ENCODE measurements at places on chromosomes 11 and 22. TPM values are rescaled to one million over a fixed set of nuclear protein-coding genes. Genes with fewer than 3 reads are reported as not detected.

GRCh38 chr11:103948187-103948763 lies 88.2 kb upstream of the DDI1 start:
- H3K4me1 ChIP-seq: peaks cover 5% of the 10 kb centered on the region
- no peak overlapping the region for H3K27ac ChIP-seq
- no peak for DNase-seq
- H3K36me3 ChIP-seq: no peaks in the 10 kb centered on the region
- no peaks in the 10 kb centered on the region for H3K27me3 ChIP-seq
- no peak overlapping the region for H3K4me3 ChIP-seq

Gene FADS3
- 120 TPM for total RNA-seq

DNA sequence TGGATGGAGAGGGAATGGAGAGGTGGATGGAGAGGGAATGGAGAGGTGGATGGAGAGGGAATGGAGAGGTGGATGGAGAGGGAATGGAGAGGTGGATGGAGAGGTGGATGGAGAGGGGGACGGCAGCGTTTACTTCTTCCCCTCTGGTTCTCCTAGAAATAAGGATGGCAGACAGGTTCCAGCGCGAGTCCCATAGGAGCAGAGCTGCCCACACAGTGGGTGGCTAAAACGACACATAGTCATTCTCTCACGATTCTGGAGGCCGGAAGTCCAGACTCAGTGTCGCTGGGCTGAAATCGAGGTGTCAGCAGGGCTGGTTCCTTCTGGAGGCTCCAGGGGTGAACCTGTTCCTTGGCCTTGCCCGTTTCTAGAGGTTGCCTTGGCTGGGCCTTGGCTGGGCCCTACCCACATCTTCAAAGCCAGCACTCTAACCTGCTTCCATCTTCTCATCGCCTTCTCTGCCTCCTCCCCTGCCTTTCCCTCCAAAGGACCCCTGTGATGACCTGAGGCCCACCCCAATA lies 12.7 kb upstream of the CTSD start:
- no peaks in the 10 kb centered on the region for H3K4me1 ChIP-seq
- H3K36me3 ChIP-seq: no peaks in the 10 kb centered on the region
- no peaks in the 10 kb centered on the region for H3K27me3 ChIP-seq
- no peak overlapping the region for H3K4me3 ChIP-seq

DNA sequence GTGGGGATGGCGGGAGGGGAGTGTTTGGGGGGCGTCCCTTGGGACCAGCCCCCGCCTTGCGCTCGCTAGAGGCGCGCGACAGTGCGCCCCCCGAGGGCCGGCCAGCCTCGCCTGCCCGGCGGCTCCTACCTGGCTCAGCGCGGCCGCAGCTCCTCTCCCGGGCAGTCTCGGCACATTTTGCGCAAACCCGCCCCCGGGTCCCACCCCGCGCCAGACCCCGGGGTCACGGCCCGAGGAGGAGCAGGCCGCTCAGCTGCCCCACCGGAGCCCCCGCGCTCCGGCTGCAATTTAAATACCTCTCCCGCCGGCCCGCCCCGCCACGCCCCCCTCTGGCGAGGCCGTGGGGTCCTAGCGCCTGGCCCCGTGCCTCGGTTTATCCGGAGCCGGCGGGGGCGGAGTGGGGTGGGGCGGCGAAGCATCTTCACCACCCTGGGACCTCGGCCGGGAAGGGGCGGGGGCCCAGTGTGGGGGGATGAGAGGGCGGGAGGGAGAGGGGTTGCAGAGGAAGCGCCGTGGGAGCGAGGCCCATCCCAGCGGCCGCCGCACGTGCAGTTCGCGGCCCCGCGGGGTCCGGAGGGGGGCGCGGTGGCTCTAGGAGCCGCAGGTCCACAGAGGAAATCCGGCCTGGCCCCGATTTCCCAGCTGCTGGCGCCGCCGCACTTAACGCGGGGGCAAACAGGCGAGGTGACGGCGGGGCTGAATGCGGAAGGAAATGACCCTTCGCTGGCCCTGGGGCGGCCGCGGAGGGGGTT lies at the start of gene LRRC32:
Gene LRRC32 (minus strand): TSS at position 263 of the 752 bp plus-strand sequence. CDS start 4,793 bp downstream, outside the sequence.
- peak within 1 kb of the TSS; percentile 57 for H3K4me3 ChIP-seq
- peaks cover 2% of the 10 kb centered on the region for H3K4me1 ChIP-seq
- no peaks in the 10 kb centered on the region for H3K27me3 ChIP-seq
- DNase-seq: peak; percentile 84
- H3K36me3 ChIP-seq: no peaks in the 10 kb centered on the region
- no peak within 1 kb of the TSS for H3K27ac ChIP-seq

Gene RAB3IL1
- total RNA-seq: 23.8 TPM

GRCh38 chr11:64225608-64226506 lies at the start of the genes NUDT22 and TRPT1:
NUDT22 (plus strand) TSS chr11:64226274; CDS start chr11:64226653, 379 bp downstream.
TRPT1 (minus strand) TSS chr11:64226186; CDS start chr11:64225860, 326 bp downstream.
- no peak within 1 kb of the TSS for H3K27ac ChIP-seq
- no peaks in the 10 kb centered on the region for H3K4me1 ChIP-seq
- H3K36me3 ChIP-seq: no peaks in the 10 kb centered on the region
- DNase-seq: peak; percentile 95
